ENCODE measurements at places on chromosomes 7 and 10. TPM values are rescaled to one million over a fixed set of nuclear protein-coding genes. Genes with fewer than 3 reads are reported as not detected.

The KAT6B gene
- 20.0 TPM for total RNA-seq

The ATP6V0E2 gene
- total RNA-seq, result 41.3 TPM

The CALML5 gene
- total RNA-seq, result not detected

The ERVW-1 gene
- not detected for total RNA-seq

The MYOF gene
- total RNA-seq, result 37.8 TPM

The ZNF488 gene
- total RNA-seq, result 0.75 TPM

The ITIH2 gene
- not detected for total RNA-seq

The C10orf62 gene
- not detected for total RNA-seq

The C10orf67 gene
- 0.41 TPM for total RNA-seq

The LBX1 gene
- not detected for total RNA-seq

The CYP3A4 gene
- not detected for total RNA-seq

The HDAC9 gene
- 0.94 TPM for total RNA-seq

The ACTR3C gene
- total RNA-seq, result 4.7 TPM

The CHRM2 gene
- not detected for total RNA-seq

The PILRA gene
- total RNA-seq, result 0.90 TPM

The UCMA gene
- total RNA-seq, result not detected

The NUPR2 gene
- not detected for total RNA-seq
